ENCODE measurements at places on chromosomes 2 and 18.

DNA sequence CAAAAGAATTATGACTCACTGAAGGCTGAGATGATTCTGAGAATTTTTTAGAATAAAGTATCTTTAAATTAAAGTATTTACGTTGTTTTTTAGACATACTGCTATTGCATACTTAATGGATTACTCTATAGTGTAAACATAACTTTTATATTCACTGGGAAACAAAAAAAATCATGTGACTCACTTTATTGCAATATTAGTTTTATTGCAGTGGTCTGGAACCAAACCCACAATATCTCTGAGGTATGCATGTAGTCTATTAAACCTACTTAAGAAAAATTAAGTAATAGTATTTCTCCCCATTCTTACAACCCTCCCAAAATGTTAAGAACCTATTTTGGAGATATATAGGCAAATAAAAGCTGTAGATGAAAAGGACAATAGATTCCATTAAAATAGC, 142.9 kb upstream of the ZNF521 start:
- no peak for DNase-seq

DNA sequence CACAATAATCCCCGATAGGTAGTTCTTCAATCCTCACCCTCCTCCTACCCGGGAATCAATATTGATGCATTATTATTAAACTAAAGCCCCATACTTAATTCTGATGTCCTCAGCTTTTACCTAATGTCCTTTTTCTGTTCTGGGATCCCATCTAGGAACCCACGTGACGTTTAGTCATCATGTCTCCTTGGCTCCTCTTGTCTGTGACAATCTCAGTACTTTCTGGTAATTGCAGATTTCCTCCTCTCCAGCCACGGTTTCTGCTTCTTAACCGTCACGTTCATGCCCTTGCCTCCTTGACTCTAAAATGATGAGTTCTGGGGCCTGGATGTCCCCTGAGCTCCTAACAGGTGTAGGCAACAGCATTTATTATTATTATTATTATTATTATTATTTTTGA, 2.9 kb upstream of the DGKD start:
- DNase-seq: no peak

- DNase-seq: no peak
Observed at GRCh38 chr2:39128919-39129391, 8.1 kb upstream of the SOS1 start.

- no peak for DNase-seq
Observed at GRCh38 chr2:20631617-20632307, 19.1 kb downstream of the HS1BP3 start.

- no peak for DNase-seq
Observed at GRCh38 chr2:82789851-82790205, 1669.3 kb downstream of the SUCLG1 start.

GRCh38 chr18:79923896-79924585, 27.4 kb downstream of the SLC66A2 start:
- no peak for DNase-seq

DNA sequence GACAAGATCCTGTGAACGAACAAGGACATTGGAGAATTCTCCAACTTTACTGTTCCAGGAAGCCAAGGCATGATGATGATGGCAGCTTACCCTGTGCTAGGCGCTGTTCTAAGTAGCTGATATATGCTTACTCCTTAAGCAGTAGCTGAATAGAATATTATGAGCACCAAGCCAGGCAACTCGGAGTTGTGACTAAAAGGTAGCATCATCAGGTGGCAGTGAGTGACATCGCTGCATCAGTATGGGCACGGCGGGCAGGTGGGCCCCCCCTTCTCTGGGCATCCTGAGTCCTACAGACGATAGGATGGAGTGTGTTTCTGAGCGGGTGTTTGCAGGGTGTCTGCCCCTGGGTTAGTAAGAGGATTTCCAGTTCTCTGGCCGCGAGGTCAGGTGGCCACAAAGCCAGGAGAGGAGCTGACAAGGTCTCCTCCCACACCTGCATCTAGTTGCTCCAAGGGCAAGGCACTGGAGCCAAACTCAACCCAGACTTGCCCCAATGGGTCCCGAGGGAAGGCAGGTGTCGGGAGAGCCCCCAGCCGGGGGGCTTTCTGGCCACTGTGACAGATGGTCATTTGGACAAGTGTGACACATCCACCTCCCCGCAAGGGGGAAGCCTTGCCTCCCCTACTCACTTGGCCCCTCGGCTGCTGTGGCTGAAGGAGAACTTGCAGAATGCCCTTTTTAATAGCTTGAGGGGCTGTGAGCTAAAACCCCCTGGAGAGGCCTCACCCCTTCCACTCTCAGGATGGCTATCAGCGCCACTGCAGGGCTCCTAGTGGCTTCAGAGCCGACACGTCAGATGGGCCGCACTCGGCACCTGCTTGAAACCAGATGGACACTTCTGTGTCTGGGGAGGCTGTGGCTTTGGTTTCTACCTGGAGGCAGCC, 55.5 kb downstream of the CRACDL start:
- no peak for DNase-seq

GRCh38 chr2:56898986-56899385, 715.2 kb downstream of the CCDC85A start:
- DNase-seq: no peak

- no peak for DNase-seq
Observed at GRCh38 chr2:7094231-7094741, 177.1 kb downstream of the RNF144A start.

DNA sequence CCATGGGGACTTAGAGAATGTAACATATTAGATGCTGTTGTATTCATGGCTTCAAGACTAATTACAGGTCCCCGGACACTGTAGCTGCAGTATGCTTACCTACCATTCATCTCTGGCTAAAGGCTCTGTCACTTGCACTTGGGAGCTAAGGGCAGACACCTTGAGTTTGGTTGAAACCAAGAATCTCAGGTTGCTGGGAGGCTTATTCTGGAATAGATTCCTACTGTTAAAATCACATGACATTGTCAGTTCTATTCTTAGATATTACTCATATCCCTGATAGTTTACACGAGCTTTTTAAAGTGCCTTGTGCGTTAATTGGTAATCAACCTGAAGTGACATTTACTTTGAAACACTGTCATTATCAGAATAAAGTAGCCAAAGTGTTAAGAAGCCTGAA, 73.0 kb upstream of the EPB41L5 start:
- no peak for DNase-seq

GRCh38 chr2:89797320-89798038, 1106.0 kb downstream of the RPIA start:
- no peak for DNase-seq

DNA sequence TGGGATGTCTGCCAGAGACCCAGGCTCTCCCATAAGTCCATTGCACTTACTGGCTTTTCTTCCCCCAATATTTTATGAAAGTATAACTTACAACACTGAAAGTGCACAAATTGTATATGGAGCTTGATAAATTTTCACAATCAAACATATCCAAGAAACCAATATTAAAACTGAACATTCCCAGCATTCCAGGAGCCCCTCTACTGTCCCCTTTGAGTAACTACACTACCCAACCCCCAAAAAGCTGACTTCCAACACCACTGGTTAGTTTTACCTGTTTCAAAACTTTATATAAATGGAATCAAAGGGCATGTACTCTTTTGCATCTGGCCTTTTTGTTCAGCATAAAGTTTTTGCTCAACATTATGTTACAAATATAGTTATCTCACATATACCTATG, 35.2 kb upstream of the PKDCC start:
- no peak for DNase-seq

DNA sequence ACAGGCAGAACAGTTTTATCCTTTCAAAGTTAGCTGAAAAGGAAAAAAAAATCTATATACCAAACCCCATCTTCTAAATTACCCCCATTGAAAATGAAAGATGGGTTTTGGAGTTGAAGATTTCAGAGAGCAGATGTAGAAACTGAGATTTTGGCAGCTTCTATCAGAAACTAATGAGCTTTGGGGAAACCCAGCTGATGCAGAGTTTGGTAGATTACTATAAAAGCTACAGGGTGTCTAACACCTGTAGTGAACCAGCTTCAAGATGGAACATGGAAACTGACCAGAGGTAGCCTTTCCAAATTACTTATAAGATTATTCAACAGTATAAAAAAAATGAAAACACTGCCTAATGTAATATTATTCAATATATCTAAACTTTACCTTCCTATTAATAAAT, 583.1 kb downstream of the XIRP2 start:
- no peak for DNase-seq

- no peak for DNase-seq
Observed at GRCh38 chr2:3100386-3100785, 277.2 kb downstream of the EIPR1 start.

DNA sequence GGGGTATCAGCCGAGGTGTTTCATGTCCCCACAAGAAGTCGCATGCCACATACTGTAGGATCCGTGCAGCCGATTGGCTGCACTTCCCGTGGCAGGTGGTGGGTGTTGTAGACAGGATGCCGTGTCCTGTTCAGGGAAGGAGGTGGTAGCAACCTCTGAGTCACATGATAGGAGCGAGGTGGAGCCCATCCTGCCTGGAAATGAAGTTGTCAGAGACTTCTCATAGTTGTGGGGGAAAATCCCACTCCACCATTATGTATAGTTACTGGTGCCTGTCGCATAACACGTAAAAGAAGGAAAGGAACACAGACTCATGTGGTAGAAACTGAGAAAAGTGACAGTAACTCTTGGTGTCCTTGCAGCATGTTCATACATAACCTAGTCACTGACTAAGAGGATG, 91.4 kb upstream of the IL1R2 start:
- no peak for DNase-seq

GRCh38 chr2:207149249-207150213, 16.2 kb downstream of the KLF7 start:
- DNase-seq: no peak

GRCh38 chr18:2979871-2980790, 32.8 kb downstream of the LPIN2 start:
- no peak for DNase-seq

- no peak for DNase-seq
Observed at GRCh38 chr2:10773821-10774341, 38.7 kb downstream of the PDIA6 start.

GRCh38 chr2:11784747-11785610, 38.5 kb downstream of the LPIN1 start:
- DNase-seq: peak; percentile 78

- DNase-seq: no peak
Observed at GRCh38 chr2:171509945-171510731, 12.1 kb upstream of the CYBRD1 start.

GRCh38 chr18:77012806-77013541, 119.6 kb downstream of the MBP start:
- DNase-seq: no peak

DNA sequence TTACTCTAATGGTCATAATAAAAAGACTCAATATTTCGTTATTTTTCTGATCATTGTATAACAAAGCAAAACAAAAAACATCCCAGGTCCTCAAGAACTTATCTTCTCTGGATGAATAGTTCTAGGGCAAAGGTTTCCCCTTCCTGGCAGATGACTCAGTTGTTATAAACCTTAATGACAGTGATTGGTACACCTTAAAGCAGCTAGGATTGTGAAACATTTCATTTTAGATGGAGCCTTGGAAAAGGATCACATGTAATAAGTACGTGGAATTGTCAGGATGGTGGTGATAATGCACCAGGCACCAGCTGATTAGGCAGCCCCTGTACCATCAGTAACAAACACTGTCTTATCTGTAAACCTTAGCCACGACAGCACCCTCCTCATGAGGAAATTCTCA, 47.2 kb downstream of the MEP1B start:
- DNase-seq: no peak

DNA sequence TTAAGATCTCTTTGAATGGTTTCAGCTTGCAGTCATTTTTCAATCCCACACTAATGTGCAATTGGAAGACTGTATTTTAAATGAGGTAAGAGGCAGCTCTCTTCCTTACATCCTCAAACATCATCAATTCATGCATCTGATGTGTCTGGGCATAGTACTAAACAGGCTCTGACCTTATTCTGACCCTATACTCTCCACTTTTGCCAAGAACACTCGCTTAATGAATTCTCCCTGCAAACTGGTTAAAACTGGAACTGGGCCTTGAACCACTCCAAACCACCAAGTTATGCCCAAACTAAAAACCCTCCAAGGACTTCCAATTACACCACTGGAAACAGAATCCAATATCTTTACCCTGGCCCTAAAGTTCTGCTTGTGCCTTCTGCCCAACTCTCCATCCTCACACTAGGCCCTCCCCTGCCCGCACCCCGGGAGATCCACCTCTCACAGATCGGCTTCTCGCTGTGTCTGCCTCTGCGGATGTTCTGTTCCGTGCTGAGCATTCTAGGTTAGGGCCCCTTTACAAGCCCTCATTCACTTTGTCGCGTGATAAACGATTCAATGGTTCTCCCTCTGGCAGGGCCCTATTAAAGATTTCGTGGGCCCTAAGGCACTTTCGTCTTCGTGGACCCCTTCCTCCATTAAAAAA, 1.2 kb downstream of the M1AP start:
- no peak for DNase-seq

GRCh38 chr2:25197336-25198208, 29.2 kb upstream of the POMC start:
- DNase-seq: peak; percentile 26

GRCh38 chr2:20629581-20630171, 21.2 kb downstream of the HS1BP3 start:
- DNase-seq: no peak

DNA sequence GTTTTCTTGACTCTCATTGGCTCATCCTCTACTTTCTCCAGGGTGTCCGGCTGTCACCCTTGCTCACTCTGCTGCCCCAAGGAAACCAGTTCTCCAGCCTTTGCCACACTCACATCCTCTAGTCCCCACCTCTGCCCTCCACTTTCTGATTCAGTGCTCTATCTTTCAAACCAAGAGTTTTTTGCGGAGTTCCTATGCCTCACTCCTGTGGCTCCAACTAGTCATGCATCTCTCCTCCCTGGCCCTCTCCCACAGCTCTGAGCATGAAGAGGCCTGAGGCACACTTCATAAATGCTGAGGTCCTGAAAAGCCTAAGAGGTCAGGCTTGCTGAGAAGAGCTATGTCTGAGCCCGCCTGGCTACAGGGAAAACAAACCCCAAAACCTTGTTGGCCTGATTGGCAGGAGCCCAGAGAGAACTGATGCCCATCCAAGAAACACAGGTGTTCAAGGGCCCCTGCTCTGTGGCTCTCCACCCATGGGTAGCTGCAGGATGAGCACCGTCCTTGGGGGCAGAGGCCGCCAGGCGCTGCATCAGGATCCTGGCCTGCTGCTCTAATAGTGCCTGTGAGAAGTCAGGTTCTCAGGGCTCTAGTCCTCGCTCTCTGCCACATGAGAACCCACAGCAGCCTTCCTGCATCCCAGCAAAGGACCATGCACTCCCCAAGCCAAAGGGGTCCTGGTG, 42.1 kb downstream of the HS1BP3 start:
- DNase-seq: no peak

GRCh38 chr2:9703701-9704221, 73.0 kb upstream of the YWHAQ start:
- DNase-seq: peak; percentile 71
